ENCODE measurements at places on chromosomes 2 and 18.
A peak's percentile ranks its signal among the peaks of the same experiment; 100 is the strongest.

DNA sequence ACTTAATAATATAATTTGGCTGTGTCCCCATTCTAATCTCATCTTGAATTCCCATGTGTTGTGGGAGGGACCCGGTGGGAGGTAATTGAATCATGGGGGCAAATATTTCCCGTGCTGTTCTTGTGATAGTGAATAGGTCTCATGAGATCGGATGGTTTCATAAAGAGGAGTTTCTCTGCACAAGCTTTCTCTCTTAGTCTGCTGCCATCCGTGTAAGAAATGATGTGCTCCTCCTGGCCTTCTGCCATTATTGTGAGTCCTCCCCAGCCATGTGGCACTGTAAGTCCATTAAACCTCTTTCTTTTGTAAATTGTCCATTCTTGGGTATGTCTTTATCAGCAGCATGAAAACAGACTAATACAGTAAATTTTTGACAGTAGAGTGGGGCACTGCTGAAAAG is 102.5 kb upstream of the LTBP1 start:
- no peak for DNase-seq

GRCh38 chr2:166384774-166385173 is 9.0 kb upstream of the SCN9A start:
- DNase-seq = peak; percentile 11

- no peak for DNase-seq
These were observed 72.7 kb upstream of the ITPRID2 start for GRCh38 chr2:181818840-181819239.

GRCh38 chr2:12074126-12074844 is 327.9 kb downstream of the LPIN1 start:
- DNase-seq = no peak

DNA sequence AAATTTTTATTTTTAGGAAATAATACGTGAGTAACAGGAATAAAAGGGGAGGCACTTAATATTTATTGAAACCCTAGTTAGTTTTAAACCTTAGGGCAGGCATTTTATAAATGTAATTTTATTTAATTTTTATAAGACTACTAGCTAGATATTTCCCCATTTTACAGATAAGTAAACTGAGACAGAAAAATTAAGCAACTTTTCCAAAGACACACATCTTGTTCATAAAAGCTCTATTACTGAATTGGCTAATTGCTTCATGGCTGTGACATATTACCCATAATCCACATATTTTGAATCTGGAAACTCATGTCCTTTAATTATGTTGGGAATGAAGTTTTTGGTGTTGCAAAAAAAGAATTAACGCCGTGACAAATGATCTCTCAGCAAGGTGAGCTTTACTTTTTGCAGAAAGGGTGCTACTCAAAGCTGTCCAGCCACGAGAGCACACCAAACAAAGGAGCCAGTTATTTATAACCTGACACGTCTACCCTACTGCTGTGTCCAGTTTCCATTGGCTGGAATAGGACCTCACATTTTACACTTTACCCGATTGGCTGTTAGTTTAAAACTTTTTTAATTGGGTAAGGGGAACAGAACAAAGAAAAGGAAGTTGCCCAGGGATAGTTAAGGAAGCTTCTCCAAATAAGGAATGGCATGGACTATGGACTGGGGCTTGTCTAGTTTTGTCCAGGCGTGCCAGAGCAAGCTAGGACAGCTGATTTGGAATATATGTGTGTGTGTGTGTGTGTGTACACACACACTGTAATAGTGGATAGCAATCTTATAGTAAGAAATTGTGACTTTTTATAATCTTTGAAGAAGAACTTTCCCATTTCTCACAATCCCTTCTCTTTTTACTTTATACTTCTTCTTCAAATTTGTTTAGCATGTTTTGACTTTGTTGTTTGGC is 54.2 kb downstream of the COMMD1 start:
- peak; percentile 55 for DNase-seq

DNA sequence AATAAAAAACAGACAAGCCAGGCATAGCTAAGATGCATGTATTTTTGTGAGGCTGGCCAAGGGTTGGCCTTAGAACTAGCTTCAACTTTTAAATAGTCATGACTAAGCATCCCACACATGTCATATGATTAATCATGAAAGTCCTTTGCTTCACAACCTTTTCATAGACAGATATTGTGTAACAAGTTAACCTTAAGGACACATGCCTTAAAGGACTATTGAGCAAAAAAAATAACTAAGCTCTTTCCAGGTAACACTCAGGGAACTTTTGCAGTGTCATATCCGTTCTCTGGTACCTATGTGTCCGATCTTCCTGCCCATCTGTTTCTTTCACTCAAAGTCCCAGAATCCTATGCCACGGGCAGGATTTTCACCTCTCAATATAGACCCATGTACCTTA is 498.4 kb downstream of the STK39 start:
- peak; percentile 39 for DNase-seq

GRCh38 chr2:172437419-172438341 is 10.3 kb downstream of the ITGA6 start:
- peak; percentile 78 for DNase-seq

GRCh38 chr2:24080701-24081100 is 3.9 kb downstream of the TP53I3 start:
- no peak for DNase-seq

DNA sequence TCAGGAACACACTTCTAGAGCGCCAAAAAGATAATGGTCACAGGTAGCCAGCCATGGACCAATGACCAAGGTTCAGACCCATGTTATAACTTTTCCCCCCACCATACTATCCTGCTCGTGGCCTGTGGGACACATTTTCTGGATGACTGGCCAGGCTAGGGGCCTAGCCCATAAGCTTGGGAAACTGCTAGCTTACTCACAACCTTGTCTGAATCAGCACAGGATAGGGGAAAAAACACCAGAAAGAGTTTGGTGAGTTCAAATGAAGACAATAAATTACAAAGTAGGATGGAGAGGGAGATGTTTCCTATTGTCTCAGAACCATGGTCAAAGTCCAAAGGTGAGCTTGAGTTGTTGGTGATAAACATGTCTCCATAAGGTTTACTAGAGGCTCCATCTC is 156.3 kb upstream of the CCDC68 start:
- DNase-seq = peak; percentile 8

- DNase-seq = no peak
These were observed 5.8 kb upstream of the DGUOK start for GRCh38 chr2:73920577-73921545.

DNA sequence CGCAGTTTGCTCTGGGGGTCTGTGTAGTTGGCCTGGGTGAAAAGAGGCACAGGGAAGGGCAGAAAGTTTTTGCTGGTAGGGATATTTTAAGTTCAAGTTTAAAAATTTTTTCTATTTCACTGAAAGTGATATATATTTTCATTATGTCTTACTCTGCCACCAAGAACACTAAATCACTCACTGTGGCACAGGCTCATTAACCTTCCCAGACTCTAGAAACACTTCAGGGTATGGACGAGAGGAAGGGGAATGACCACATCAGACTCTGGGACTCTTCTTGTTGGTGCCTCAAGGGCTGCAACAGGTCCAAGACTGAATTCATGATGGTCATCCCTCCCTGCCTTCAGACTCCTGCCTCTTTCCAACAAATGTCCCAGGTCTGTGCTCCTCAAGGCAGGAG is 29.0 kb downstream of the INO80C start:
- no peak for DNase-seq

GRCh38 chr18:76223403-76223802 is 271.6 kb downstream of the ZNF516 start:
- DNase-seq = no peak

DNA sequence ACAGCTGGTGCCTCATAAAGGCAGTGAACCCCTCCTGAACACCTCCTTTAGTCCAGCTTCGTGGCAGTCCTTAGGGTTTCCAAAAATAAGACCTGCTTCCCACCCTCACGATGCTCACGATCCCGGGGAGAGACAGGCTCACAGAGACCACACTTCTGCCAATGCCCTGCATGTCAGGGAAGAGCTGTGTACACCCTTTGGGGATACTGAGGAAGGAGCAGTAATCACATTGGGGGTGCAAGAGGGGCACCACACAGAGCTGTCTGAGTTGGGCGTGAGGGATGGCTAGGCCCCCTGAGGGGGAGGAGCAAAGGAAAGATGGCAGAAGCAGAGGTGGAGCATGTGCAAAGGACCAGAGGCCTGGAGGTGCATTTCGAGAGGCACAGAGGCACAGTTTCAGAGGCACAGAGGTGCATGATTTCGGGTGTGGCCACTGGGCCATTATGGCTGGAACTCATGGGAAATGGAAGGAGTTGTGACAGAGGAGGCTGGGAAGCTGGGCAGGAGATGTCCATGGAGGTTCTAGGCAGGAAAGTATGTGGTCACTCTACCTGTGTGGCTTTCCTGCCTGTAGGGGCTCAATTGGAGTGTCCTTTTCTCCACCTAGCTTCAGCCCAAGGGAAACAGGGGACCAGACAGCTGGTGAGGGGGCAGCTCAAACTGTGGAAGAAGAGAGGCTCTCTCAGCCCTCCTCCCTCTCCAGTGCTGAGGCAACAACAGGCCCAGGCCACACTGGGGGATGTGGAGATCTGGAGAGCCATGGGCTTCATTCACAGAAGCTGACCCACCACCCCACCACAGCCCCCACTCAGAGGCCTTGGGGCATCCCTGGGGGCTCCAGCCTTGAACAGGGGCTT is 115.9 kb downstream of the CAPN13 start:
- no peak for DNase-seq

DNA sequence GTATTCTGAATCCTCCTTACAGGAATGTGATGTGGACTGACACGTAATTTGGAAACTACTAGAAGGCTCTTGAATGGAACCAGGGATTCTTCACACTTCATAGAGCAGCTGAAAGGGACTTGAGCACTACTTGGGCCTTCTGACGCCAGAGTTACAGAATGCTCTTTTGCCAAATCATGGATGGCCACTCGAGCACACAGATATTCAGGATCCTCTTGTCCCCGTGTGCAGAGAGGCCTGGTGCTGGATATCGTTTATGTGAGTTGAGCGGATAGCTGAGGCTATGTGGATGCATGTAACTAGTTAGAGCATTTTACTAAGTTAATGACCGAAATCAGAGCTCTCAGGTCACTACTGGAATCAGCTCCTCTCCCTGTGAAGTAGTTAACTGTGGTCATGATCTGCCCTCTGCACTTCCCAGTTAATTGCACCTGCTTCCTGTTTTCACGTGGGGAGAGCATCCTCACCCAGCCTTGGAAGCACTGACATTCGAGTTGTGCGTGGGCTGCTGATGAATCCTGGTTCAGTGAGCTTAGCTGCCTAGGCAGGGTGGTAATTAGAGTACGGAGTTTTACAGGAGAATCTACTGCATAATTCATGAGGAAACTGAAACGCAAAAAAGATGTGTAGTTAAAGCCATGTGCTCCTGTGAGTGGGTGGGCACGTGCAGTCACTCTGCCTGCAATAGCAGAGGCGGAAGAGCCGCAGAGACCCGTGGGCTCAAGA is 5.2 kb upstream of the TPO start:
- DNase-seq = no peak

DNA sequence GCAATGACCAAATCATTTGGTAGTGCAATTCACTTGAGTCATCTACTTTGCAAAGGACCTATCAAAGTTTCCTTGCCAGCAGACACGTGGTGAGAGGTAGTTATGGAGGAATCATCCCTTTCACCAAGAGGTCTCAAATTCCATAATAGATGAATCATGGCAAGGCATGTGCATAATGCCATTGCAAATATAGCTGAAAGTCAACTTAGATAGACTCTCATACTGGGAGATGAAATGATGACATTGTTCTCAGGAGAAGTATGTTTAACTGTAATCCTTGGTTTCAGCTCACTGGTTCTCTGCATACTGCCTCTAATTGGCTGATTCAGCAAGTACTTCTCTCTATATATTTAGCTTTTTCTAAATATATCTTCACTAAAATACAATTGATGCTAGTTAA is 57.2 kb downstream of the CALCRL start:
- DNase-seq = peak; percentile 70

DNA sequence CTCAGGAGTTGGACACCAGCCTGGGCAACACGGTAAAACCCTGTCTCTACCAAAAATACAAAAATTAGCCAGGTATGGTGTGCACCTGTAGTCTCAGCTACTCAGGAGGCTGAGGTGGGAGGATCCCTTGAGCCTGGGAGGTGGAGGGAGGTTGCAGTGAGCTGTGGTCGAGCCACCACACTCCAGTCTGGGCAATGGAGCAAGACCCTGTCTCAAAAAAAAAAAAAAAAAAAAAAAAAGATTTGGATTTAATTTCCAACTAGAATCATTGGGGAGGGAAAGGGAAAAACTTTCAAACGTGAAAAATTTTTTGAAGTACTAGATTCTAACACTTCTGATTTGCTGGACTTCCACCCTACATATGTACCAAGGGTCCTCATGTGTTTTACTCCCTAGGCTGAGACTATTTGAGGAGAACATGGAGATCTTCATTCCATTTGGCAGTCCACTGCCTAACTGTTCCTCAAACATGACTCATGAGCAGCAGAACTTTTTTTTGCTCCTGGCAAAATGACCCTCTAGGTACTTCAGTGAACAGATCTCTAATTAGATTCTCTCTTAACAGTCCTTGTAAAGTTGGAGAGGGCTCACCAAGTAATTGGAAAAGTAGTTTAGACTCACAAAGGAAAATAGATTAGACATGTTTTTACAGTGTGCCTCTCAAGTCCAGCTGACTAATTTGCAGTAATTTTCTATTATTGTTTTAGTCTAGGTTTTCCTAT is 267.6 kb downstream of the METTL4 start:
- peak; percentile 51 for DNase-seq

- no peak for DNase-seq
These were observed 239.8 kb downstream of the PDE11A start for GRCh38 chr2:177832611-177833433.

DNA sequence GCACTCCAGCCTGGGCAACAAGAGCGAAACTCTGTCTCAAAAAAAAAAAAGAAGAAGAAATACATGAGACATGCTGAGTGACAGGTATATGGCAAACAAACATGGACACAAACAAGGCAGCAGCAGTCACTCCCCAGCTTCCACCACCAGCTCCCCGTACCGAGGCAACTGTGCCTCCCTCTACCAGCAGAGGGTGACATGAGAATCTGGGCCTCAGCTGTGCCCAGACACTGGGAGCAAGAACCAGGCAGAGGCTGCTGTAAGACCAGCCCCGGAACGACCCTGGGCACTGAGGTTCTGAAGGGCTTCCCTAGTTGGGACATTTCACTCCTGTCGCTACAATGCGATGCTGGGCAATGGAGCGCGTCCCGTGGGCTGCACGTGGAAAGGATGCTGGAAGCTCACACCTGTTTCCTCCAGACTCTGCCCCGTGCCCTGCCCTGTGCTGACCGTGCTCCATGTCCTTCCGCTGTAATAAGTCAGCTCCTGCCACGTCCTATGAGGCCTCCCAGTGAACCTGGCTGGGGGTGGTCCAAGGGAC is 37.1 kb downstream of the BOK start:
- DNase-seq = no peak

GRCh38 chr2:11457935-11458334 is 8.0 kb downstream of the E2F6 start:
- no peak for DNase-seq

GRCh38 chr2:46262248-46262938 is 34.8 kb upstream of the EPAS1 start:
- DNase-seq = no peak

GRCh38 chr2:99354070-99354469 is 16.9 kb downstream of the EIF5B start:
- no peak for DNase-seq

GRCh38 chr2:142557391-142557790 is 320.1 kb upstream of the KYNU start:
- DNase-seq = no peak
